ENCODE measurements at places on chromosomes 2 and 18.
A peak's percentile ranks its signal among the peaks of the same experiment; 100 is the strongest.

- no peak for DNase-seq
These were observed 1.4 kb downstream of the PPM1G start for GRCh38 chr2:27407798-27408491.

GRCh38 chr2:23529659-23530058, 144.7 kb downstream of the KLHL29 start:
- DNase-seq = no peak

DNA sequence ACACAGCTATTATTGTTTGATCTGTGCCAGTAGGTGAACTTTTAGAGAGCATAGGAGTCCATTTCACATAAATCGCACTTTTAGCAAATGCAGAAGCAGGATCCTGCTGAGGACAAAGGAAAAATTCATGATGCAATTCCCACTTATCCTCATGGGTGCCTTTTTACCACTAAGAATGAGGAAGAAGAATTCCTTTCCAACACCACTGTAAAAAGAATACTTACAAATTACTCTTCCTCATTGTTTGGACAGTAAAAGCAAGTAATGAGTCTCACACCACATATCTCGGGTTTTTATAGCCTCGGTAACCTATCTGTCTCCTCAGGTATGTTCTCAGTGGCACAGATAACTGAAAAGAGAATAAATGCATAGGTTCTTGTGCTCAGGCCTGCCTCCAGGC, 238.5 kb downstream of the MTX2 start:
- DNase-seq = no peak

- no peak for DNase-seq
These were observed 312.7 kb downstream of the CELF4 start for GRCh38 chr18:37252854-37253393.

GRCh38 chr2:38835990-38836389, 39.7 kb downstream of the DHX57 start:
- DNase-seq = no peak

GRCh38 chr2:207706936-207707860, 4.2 kb upstream of the CCNYL1 start:
- no peak for DNase-seq

DNA sequence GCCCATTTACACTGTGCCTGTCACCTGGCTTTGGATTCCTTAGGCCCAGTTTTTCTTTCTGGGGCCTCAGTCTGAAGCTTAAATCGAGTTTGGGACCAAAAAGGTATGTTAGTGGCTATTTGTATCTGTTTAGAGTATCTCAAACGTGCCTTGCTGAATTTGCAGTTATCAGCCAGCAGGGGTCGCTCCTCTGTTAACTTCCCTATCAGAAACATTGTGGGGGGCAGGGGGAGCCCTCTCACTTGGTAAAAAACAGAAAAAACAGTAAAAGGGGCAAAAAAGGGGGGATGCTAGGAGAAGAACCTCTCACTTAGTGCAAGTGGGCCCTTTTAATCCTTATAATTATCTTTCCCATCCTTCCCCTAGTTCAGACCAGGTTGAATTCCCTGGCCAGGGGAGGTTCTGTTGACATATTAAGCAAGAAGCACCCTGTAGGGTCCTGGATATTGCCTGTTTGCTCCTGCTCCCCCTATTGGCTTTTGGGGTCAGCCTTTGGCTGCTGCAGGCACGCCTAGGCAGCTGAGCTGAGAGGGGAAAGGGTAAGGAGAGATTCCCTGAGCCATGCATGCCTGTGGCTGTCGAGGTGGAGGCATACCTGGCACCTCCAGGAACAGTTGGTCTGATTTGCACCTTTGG, 8.8 kb upstream of the IFIH1 start:
- peak; percentile 31 for DNase-seq

GRCh38 chr18:42268798-42269197, 313.8 kb downstream of the PIK3C3 start:
- DNase-seq = no peak

All from naive thymus-derived CD8-positive, alpha-beta T cell (primary cell).